ENCODE measurements at places on chromosomes 6 and 20.

DNA sequence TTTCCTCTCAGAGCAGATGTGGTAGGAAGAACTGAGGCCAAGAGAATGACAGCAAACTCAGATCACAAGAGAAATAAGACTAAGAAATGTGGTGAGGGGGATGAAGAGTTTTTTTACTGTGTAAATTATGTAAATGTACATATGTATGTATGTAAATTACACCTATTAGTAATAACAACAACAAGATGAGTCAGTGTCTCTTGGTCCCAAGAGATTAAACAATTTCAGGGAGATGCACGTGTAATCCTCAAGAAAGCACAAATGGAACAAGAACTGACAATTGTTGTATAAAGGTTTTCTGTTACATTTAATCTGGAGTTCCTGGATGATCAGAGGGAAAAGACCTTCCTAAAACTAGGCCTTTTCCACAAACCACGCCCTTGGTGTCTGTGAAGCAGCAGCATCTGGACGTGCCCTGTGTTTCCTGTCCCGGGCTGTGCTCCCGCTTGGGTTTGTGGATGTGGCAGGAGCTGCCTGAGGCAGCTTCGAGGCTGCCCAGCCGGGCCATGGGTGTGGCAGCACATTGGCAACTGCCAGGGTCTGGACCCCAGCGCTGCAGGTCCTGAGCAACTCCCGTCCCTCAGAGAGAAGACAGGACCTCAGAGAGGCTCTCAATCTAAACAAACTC is 994 bp downstream of the CLDN20 start:
- no peak for DNase-seq

DNA sequence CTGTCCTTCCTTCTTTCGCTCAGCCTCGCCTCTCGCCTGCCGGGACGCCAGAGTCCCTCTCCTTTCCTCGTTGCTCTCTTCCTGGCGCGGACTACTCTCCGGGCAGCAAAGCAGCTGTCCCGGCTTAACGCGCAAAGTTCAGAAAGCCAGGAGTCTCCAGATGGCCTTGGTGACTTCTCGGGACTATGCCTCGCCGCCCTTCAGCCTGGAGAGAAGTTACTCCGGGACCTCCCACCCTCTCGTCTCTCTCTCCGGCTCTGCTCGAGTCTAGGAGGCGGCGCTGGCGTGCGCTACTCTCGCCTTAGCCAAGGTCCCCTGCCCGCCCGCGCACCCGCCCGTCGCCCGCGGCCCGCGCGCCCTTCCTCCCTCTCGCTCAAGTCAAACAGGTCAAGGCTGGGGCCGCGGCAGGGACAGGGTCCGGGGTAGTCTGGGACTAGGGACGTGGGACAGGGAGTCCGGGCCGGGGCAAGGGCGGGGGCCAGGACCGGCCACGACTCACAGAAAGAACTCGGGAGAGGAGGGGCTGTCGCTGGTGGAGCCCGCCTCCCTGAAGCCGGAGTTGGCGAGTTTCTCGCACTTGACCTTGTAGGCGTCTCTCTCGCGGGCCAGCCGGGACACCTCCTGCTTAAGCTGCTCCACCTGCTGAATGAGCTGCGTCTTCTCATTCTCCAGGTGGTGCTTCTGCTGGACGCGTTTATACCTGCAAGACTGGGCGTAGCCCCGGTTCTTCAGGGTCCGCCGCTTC is 1.5 kb downstream of the MAFB start:
- DNase-seq = no peak

DNA sequence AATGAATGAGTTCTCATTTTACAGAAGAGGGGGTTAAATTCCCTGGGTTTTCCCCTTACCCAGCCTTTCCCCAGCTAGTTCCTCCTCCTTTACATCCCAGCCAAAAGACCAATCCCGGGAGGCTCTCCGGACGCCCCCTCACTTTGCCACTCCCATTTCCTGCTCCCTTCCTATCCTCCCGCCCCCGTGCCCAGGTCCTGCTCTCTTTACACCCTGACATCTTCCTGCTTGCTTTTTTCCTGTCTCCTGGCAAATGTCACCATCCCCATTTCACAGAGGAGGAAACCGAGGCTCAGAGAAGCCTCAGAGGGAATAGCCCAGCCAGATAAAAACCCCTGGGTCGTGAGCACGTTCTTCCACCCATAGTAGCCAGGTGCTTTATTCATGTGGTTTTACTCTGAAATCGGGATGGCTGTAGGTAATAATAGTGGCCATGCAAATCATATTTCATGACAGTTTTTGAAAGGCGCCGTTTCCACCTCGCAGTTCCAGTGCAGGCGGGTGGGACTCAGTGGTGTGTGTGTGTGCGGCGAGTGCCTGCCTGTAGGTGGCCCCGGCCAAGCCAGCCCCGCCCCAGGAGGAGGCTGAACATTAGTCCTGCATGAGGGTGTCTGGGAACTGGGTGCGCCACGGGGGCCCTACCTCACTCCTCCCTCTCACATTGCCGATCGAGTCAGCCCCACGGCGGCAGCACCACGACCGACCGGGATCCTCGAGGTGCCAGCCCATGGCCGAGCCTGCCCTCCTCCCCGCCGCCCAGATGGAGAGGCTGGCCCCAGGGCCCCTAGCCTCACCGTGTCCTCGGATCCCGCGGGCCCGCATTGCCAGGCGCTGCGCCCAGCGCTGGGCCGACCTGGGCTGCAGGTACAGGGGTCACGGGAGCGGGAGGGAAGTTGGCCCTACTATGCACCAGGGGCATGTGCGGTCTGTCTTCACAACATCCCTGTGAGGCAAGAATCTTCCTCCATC is at the start of gene ARHGAP40:
TSS of gene ARHGAP40 (plus strand) at position 594 of the 969 bp plus-strand sequence.
- peak; percentile 21 for DNase-seq

- DNase-seq = no peak
These were observed 20.5 kb upstream of the DSN1 start for GRCh38 chr20:36794116-36794474.

GRCh38 chr6:169188475-169188874 is 65.2 kb downstream of the THBS2 start:
- DNase-seq = no peak

GRCh38 chr6:138323821-138324220 is 53.9 kb upstream of the SMIM28 start:
- no peak for DNase-seq

DNA sequence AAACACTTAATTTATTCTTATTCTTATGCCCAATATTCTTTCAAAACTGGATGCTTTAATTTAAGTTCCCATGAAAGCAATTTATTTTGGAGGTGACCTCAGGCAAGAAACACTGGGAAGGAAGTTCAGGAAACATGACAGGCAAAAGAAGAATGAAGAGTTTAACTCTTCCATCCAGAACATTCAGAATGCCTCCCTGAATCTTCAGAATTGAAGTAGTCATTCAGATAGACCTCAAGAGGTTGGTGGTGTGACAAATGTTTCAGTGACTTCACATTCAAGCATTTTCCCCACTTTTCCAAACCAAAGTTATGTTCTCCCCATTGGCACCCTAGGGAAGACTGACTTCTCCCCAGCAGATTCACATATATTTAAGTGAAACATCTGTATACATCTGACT is 110.5 kb downstream of the HAO1 start:
- no peak for DNase-seq

GRCh38 chr6:60671369-60671768 is 1614.7 kb downstream of the KHDRBS2 start:
- no peak for DNase-seq

DNA sequence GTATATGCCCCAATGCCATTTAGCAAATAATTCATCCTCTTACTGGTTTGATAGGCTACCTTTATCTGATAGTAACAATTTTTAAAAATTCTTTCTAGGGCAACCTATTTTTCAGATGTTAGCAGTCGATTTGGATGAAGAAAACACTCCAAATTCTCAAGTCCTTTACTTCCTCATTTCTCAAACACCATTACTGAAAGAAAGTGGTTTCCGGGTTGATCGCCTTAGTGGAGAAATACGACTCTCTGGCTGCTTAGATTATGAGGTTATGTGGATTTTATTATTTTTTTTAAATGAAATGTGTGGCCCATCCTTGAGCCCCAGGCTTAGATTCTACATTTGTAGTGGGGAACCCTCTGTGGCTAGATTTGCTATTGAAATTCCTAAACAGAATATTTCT is 26.3 kb downstream of the CDH26 start:
- no peak for DNase-seq

DNA sequence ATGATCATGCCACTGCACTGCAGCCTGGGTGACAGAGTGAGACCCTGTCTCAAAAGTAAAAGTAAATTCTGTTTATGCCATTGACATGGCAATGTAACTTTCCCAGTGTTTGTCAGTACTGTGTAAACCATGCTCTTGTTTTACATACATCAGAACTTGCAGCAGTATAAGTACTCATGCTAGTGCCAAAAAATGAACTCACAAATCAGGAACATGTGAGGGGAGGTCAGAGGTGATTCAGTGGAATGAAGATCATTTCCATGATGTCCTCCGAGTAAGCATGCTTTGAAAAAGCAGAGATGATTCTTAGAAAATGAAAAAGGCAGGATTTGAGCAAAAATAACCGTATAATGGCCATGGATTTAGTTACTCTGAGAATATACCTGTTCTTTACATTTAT is 81.9 kb downstream of the ANKS1A start:
- DNase-seq = no peak

- no peak for DNase-seq
These were observed 32.4 kb upstream of the FAM184A start for GRCh38 chr6:119110601-119111548.

GRCh38 chr20:760751-761417 is 7.4 kb downstream of the SLC52A3 start:
- peak; percentile 27 for DNase-seq

- DNase-seq = no peak
These were observed 8.4 kb upstream of the CST9 start for GRCh38 chr20:23614163-23614562.

DNA sequence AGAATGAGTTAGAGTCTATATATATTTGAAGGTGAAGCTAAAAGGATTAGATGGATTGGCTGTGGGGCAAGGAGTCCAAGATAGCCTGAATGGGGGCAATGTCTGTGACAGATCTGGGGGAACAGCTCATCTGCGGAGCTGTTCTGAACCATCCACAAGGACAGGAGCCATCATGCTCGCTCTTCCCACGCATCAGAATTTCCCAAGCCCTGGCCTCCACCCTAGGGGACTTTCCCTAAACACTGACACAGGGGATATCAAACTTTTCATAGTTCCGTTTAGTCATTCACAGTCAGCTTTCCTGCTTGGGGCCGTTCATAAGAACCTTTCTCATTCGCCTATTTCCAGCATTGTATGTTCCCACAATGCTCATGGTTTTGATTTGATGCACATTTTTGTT is 37.6 kb upstream of the CCN6 start:
- DNase-seq = peak; percentile 59

GRCh38 chr6:161830866-161831616 is 557.2 kb upstream of the AGPAT4 start:
- no peak for DNase-seq

- no peak for DNase-seq
These were observed 264.9 kb downstream of the TBC1D7 start for GRCh38 chr6:13063300-13063918.

- no peak for DNase-seq
These were observed 347.2 kb downstream of the TAF4 start for GRCh38 chr20:61718361-61719005.

- no peak for DNase-seq
These were observed 38.2 kb downstream of the NOX3 start for GRCh38 chr6:155417454-155417853.

DNA sequence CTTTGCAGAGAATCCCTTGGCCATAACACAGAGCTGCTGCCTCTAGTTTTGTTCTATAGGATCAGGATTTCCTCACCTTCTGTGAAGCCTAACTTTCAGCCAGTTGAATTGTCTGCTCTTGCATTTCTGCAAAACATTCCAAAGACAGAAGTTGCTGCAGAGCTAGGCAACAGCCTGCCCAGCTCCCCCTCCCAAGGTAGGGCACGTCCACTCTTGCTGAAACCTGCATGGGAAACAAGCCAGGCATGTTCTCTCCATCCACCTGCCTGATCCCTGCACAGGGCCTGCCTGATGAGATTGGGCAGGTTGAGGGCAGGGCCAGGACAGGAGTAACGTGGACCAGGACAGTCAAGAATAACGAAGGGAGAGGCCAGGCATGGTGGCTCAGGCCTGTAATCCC is 58.9 kb upstream of the NAA20 start:
- no peak for DNase-seq

DNA sequence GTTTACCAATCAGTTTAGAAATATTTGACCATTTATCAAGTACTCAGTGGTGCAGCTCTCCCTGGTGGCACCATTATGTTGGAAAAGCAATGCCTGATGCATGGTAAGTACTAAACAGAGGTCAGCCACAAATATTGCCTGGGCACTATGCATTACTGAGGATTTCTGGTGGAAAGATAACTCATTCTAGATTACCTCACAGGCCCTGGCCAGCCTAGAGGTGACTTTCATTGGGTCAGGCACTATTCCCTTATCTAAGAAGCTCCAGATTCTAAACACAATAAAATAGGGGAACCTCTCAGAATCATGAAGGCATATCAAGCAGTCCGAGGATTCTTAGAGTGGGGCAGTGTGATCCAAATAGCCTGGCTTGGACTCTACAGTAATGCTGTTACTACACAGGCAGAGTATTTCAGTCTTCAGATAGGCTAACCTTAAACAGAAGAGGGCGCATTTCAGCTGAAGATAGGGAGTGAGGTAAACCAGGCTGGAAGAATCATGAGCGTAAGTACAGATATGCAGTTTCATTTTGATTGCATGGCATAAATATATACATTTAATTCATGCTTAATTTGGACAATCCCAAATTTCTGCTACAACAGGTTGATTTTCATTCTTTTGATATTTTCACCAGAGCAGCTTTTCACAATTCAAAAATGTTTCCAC is 12.1 kb downstream of the LGSN start:
- no peak for DNase-seq

DNA sequence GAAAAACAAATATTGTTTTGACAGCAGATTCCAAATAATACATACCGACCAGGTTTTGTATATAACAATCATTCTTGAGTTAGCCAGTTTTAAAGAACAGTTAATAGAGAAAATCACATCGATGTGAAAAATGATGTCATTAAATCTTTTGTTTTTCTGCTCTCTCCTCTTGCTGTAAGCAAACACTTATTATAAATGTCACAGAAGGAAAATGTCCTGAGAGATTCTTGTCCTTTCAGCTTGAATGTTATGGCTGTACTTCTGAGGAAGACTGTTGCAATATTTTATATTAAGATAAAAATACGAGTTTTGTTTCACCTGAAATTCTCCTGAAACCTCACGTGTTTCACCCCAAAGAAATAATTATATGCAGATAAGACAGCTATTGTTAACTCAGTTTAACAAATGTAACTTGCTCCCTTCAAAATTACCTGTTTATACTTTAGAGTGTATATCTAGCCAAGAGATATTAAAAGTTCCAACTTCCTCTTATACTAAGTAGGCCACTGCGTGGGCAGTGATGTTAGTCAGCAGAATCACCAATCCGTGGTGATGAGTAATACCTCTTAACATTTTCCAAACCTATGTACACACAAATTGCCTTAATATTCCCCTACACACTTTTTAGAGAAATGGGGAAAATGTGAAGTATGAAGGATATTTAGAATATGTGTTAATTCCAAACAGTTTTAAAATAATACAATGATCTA is 1111.4 kb upstream of the CITED2 start:
- DNase-seq = no peak

GRCh38 chr6:21138336-21139069 is 455.0 kb upstream of the SOX4 start:
- DNase-seq = no peak

GRCh38 chr20:57509665-57510237 is 15.2 kb downstream of the CTCFL start:
- no peak for DNase-seq
